ENCODE measurements at places on chromosomes 11 and 22.

DNA sequence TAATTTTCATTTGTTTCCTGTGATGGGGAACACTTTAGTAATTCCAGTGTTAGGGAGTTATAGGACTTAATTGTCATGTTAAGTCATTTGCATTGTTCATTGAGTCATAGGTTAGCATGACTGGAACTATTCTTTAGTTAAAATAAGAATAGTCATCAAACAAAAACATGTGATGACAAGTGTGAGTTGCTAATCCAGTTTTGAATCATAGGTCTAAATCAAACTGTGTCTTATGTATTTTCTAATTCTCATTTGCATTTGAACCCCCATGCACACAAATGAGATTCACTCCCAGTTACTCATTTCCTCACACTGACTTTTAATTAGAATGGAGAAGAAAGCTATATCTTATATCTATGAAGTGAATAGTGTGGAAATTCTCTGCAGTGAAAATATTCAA, 405.6 kb downstream of the LRRC4C start:
- DNase-seq = no peak

DNA sequence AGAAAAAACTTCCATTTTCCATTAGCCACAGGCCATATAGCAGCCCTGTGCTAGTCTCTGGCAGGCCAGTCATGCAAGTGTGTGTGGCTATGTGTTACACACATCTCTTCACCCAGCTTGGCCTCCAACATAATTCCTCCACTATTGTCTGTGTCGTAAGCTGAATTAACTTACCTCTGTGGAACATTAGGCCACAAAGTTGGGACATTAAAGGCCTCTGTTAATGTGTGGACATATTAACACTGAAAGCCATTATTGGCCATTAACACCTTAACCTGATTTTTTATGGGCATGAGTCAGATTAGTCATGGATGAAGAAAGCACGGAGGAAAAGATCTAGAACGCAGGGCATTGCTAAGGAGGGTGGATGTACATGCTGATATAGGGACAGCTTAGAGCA, 100.1 kb downstream of the DBX1 start:
- DNase-seq = no peak

DNA sequence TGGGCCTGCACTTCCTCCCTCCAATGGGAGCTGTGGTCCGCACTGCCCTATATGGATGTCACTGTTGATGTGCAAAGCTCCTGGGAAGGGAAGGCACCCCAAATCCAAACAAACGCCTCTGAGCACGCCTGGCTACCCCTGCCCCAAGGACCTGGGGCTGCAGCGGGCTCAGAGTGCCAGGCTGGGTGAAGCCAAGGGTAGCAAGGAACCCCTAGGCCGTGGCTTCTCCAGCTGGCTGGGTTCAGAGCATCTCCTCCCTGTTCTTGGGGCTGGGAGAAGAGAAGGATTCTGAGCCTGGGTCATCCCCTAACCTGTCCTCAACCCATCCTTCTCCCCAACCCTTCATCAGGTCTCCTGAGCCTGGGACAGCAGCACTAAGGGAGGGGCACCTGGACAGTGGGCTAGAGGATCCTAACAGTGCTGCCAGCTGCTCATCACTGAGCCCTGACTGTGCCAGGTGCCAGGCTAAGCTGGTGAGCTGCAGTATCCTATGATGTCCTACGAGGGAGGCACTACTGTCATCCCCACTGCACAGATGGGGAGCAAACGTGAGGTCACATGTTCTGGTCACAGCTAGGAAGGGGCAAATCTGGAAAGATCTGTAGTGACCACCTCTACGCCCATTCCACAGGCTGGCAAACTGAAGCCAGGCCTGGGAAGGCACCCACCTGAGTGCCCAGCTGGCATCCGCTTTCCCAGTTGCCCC, 3.0 kb downstream of the SSTR3 start:
- no peak for DNase-seq

GRCh38 chr11:12865863-12866595, 143.1 kb upstream of the RASSF10 start:
- no peak for DNase-seq

- no peak for DNase-seq
Measured at GRCh38 chr11:68146704-68147474, 25.7 kb upstream of the CHKA start.

DNA sequence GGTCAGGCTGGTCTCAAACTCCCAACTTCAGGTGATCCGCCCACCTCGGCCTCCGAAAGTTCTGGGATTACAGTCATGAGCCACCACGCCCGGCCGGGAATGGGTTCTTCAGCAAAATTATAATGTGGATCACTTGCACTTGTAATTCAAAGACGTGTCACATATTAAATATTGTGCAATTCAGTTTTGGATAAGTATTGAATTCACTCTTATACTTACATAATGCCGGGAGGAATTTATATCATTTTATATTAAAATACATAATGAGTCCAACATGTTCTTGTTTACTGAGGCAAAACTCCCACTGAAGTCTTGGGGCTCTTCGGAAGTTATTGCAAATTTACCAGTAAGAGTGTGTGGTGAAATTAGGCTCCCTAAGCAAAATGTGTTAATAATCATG, 635.2 kb upstream of the LUZP2 start:
- no peak for DNase-seq

GRCh38 chr11:8768625-8769333, 86.2 kb downstream of the RPL27A start:
- DNase-seq = no peak

DNA sequence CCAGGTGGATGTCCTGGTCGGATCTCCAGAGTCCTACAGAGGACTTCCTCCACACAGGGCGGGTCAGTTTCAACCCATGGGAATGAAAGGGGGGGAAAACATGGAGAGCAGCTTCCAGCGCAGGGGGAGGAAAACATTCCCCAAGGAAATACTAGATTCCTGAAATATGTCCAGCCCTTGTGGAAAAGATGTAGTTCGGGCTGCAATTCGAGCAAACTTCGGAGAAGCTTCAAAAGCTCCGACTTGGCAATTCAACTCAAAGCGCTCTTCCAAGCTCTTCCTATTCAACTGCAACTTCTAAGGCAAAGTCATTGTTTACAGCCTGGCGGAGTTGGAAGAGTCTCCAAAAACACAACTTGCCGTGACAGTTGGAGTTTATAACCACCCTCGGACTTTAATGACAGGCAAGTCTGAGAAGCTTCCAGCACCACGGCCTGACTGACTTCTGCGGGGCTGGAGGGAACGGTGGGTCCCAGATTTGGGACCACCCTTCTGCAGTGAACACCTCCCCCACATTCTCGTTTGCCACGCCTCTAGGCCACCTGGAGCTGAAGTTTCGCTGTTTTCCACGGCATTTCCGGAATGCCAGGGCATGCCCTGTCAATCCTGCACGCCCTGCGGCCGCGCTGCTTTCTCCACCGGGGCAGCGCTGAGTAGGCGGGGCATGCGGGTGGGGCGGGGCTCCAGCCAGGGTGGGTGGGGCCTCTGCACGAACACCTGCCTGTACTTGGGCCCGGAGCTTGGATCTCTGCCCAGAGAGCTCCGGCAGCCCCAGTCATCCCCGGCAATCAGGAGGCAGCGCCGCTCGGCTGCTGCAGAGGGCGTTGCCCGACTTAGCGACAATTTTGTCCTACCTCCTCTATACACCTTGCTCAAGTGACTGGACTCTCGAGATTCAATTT, 49.0 kb upstream of the BIRC3 start:
- peak; percentile 81 for DNase-seq

DNA sequence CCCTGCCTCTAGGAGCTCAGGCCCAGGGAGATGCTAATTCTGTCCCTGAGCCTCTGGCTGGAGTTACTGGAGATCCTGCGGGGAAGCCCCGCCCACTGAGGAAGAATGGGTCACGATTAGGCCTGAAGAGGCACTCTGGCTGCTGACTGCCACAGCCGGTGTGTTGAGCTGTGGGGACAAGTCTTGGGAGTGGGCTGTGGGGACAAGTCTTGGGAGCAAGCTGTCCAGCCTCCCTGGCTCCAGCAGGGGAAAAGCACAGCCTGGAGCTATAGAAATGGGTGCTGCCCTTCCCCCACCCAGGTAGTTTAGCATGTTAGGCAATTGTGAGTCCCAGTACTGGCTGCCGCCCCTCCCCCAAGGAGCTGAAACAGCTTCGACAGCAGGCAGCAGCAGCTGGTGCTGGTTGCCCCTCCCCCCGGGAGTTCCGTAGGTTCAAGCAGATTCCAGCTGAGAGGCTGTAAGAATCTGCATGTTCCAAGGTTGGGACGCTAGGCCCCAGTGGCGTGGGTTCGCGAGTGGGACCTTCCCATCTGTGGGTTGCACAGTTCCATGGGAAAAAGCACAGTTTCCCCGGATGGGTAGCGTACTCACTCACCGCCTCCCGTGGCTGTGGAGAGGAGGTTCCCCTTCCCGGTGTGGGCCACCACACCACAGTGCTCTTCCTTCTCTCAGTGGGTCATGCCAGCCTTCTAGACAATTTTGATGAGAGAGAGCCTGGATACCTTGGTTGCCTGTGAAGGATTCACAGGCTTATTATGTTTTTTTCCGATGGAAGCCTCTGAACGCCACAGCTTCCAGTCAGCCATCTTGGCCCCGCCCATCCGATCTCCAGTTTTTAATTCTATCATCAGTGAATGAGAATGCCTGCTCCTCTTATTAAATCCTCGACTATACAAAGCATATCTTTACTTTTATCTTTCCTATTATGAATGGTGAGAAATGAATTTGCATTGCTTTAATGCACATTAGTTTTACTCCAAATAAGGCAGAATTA, 61.5 kb downstream of the MSANTD4 start:
- DNase-seq = peak; percentile 62

DNA sequence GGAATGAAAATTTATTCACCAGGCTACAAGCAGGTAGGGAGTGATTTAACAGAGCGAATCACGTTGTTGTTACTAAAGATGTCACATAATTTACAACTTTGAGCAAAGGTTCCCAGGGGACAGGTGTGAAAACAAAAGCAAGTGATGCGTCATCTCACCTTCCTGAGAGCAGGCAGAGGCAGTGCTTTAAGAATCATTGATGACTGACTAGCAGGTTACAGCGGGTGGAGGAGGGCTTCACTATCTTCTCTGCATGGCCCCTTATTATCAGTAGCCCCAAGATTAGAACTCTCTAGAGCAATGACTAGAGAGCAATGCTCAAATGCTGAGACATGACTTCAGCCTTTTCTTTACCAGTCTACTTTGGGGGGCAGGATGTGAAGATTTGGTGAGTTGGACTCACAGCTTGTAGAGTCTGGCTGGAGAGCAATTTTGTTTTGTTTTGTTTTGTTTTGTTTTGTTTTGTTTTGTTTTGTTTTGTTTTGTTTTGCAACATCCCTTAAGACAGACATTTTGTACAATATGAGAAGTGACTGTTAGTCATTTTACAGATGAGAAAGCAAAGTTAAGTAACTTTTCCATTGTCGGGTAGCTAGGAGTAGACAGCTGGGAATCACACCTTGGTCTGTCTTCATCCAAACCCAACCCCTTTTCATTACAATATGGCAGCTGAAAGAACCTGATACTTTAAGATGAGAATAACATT, 84.8 kb downstream of the SLC1A2 start:
- DNase-seq = no peak

GRCh38 chr22:21946262-21946925, 6.3 kb downstream of the PPM1F start:
- DNase-seq = no peak

DNA sequence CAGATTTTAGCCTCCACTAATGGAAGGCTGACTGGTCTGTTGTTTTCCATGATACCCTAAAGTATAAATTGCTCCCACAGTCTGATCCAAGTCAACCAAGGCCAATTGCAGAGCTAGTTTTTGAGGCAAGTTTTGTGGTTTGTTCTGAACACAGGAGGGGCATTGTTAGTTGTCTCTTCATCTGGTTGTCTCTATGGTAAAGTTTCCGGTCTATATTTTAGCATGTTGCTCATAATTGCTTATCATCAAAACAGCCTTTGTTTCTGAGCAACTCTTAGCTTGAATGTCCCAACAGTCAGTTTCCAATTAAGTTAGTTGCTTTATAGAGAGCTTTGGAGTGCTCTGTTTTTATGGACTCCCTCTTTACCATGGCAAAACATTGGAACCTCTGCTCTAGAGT, 217.6 kb upstream of the CARD18 start:
- no peak for DNase-seq

GRCh38 chr22:31857247-31857646, 87.1 kb upstream of the YWHAH start:
- peak; percentile 65 for DNase-seq

GRCh38 chr11:133827556-133827955, 17.8 kb downstream of the SPATA19 start:
- DNase-seq = no peak

- no peak for DNase-seq
Measured at GRCh38 chr11:58024601-58025091, 965 bp downstream of the OR9Q1 start.

DNA sequence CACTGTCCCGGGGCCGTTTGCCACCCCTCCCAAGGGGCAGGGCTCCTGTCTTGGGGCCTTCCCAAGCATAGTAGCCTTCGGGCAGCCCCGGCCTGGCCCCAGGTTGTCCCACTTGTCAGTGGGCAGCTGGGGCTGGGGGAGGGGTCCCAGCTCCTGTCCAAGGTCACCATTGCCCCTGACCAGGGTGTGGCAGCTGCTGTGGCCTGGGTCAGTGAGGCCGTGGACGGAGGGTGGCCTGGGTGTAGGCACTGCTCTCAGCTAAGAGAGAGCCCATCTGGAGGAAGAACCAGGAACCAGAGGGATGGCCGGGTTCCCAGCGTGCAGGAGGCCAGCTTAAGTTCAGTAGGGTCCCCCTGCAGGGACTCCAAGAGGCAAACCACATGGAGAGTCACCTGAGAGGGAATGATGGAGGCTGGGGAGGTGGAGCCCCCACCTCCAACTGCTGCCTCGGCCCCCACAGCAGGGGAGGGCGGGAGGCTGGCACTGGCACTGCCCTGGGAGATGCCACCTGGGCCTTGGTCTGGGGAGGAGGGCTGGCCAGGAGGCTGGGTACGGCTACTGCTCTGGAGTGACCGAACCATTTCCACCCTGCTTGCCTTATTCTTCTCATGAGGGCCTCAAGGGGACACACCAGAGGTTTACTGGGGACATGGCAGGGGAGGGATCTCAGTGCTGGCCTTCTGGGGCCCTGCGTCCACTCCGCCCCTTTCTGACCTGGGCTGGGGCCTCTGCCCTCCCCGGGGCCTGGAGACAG, 6.8 kb upstream of the CCDC188 start:
- DNase-seq = no peak

DNA sequence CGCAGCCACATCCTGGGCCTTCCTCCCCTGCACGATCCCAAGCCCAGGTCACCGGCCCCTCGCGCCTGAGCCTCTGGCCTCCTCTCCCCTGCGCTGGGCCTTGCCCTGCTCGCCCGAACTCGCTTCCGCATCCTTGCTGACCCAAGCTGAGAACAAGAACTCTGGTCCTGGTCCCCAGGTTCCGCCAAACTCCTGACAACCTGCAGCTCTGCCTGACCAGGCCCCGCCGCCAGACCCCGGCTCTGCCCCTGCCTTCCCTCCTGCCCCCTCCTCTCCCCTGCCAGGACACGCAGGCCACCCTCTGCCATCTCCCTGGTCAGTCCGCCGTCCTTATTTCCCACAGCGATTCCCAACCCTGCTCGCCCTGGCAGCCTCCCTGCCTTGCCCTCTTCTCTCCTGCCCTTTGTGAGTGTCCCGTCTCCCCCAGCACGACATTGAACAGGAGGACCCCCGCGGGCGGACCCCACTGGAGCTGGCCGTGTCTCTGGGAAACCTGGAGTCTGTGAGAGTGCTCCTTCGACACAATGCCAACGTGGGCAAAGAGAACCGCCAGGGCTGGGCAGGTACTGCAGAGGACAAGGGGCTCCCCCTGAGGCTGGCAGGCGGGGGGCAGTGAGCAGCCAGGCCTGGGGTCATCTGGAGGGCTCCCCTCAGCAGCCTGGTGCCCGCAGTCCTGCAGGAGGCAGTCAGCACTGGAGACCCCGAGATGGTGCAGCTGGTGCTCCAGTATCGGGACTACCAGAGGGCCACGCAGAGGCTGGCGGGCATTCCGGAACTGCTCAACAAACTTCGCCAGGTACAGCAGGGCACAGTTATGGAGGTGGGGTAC, 762 bp downstream of the ANKRD13D start:
- DNase-seq = no peak

GRCh38 chr11:709109-709997, 3.3 kb downstream of the EPS8L2 start:
- DNase-seq = no peak
